ENCODE measurements at places on chromosomes 1 and 21.

GRCh38 chr21:42568866-42569731 lies 55.4 kb downstream of the SLC37A1 start:
- DNase-seq: no peak

GRCh38 chr1:150760013-150760412 lies 5.6 kb downstream of the CTSS start:
- no peak for DNase-seq

DNA sequence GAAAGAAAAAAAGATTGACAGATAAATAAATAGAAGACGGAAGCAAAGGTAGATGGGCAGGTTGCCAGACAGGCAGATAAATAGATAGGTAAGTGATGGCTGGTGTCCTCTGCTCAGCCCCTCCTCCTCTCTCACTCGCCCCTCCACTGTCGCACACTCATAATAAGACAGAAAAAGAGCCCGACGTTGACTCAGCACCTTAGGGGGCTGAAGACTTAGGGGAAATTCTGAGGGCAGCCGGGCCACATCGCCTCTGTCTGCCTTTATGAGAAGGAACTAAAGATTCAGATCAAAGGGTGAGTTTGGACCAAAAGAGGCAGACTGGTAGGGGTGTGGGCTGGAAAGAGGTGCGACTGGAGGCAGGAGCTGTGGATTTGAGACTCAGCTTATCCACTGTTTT lies 158.1 kb upstream of the IGSF21 start:
- no peak for DNase-seq

- no peak for DNase-seq
These were observed 2249.1 kb downstream of the NCAM2 start for GRCh38 chr21:23247334-23247733.

DNA sequence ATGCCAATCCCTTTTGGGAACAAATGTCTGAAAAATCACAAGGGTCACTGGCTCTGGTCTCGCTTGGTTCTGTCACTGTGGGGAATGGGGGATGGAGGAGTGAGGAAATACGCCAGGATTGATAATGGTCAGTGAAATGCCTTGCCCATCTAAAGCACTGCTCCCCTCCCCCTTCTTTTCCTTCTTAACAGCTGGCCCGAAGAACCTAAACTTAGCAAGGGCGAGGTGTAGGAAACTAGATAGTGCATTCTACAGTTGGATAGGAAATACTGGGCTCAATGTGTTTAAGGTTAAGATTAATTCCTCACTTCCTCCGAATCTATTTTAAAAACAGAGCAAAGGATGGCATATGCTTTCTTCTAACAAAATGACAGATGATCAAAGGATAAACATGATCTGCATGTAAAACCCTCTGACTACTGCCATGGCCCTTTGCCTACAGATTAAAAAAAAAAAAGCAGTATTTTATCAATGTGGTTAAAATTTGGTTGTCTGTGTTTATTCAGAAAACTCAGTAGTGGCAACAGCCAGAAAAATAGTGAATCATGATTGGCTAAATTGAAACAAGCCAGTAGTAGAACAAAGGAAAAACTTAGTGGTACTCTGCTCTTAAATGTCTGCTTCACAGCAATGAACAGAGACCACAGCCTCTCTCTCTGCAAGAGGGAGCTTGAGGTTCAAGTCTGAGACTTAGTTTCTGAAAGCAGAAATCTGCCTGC lies 86.1 kb upstream of the VAV3 start:
- peak; percentile 56 for DNase-seq

DNA sequence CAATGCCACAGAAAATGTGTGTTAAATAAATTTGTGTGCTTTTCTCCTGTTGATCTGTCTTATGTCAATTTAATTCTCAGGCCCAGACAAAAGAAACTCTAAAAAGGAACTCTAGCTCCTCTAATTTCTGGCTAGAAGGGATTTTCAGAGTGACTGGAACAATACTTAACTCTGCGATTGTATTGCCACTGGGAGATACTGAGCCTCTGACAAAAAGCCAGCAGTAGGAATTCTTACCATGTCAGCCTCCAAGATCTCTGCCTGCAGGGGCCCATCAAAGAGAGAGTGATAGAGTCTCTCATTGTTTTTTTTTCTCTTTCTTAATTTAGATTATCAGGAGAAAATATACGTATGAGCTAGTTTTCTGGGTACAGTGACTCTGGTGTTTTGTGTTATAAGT lies 1165.7 kb downstream of the BRINP3 start:
- DNase-seq: no peak

DNA sequence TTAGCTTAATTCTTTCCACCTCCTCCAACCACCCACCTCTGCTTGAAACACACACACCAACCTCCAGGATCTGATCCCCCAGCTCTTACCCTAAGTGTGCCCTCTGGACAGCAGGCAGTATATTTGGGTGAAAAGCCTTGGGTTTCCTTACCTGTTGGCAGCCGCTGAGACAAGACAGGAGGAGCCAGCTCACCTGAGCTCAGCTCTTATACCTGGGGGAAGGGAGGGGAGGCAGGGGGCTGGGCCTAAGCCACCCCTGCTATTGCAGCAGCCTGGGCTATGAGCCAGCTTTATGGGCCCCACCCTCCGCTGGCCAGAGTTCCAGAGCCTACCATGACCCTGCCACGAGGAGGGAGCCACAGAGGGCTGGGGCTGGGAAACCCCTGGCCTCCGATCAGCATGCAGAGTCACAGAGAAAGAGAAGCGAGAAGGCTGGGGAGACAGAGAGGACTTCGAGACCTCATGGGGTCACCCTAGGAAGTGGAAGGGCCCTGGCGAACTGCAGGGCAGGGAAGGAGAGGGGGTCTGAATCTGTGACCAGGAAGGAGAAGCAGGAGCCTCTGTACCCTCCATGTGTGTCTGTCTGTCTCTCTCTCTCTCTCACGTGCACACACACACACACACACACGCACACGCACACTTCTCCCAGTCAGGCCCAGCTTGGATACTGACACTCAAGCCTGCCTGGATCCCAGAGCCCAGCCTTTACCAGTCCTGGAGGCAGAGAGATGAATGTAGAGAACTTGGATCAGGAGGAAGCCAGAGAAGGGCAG lies at the start of gene S100A14:
Gene S100A14, minus strand, starts transcription at position 182 of the 773 bp plus-strand sequence. CDS start 467 bp downstream, outside the sequence.
- no peak for DNase-seq

DNA sequence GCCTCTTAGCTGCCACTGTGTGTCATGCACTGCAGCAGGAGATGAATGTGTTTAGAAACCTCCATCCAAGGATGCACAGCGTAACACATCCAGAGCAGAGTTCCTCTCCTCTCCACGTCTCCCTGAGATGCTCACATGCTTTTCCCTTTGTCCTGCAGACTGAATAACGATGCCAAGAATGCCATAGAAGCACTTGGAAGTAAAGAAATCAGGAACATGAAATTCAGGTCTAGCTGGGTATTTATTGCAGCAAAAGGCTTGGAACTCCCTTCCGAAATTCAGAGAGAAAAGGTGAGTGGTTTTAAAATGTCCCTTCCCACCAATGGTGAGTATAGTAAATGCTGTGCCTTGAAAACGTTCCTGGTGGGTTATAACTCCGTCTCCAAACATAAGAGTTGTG lies 13.4 kb upstream of the MX2 start:
- no peak for DNase-seq

DNA sequence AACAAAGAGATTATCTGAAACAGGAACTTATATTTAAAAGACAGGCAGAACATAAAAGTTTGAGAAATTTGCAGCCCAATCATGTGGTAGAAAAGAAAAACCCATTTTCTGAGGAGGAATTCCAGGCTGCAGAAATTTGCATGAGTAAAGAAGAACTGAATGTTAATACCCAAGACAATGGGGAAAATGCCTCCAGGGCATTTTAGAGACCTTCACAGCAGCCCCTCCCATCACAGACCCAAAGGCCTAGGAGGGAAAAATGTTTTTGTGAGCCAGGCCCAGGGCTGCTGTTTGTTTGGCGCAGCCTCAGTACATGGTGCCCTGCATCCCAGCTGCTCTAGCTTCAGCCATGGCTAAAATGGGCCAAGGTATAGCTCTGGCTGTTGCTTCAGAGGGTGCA lies 554.3 kb upstream of the CHRM3 start:
- DNase-seq: no peak

DNA sequence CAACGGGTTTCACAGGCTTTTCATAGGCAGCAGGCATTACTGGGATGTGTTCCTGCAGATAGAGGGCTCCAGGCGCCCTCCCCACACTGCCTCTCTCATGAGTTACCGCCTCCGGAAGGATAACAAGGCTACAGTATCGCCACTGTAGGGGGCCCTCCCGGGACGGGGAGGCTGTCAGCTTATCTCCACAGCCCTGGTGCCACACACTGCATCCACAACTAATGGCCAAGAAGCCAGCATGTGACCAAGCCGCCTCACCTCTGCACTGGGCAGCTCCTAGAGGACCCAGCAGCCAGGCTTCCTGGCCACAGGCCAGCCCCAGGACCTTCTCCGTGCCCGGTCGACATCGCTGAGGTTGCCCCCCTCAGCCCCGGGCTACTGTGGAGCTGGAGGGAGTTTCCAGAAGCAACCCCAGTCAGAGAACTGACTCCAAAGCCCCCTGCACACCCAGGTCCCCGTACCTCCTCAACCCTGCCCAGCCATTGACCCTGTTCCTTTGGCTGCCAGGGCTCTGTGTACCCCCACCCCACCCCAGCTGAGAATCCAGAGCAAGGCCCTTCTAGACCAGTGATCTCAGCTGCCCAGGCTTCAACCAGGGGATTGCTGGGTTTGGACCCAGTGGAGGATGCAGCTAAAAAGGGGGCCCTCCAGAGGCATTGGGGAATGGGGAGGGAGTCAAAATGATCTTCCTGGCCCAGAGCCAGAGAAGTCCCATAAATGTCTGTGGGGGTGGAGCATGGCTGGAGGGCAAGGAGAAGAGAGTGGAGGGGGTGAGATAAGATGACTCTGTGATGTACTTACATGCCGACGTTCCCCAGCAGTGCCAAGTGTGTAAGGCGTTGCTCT lies 45.0 kb downstream of the NEK2 start:
- no peak for DNase-seq
